MM.1S (cell line): ENCODE measurements at places on chromosomes 13 and 19.

- DNase-seq = no peak
Observed at GRCh38 chr13:38381890-38382289, 32.2 kb downstream of the UFM1 start.

GRCh38 chr13:82116422-82116989 is 1765.8 kb downstream of the SLITRK1 start:
- no peak for DNase-seq

GRCh38 chr13:73598020-73598712 is 536.0 kb downstream of the KLF12 start:
- no peak for DNase-seq

- DNase-seq = no peak
Observed at GRCh38 chr13:112760435-112760834, 70.6 kb downstream of the ATP11A start.

- DNase-seq = peak; percentile 87
Observed at GRCh38 chr19:43755256-43755801, 567 bp upstream of the SMG9 start.

- DNase-seq = peak; percentile 2
Observed at GRCh38 chr13:99059498-99060075, 81.7 kb upstream of the DOCK9 start.

DNA sequence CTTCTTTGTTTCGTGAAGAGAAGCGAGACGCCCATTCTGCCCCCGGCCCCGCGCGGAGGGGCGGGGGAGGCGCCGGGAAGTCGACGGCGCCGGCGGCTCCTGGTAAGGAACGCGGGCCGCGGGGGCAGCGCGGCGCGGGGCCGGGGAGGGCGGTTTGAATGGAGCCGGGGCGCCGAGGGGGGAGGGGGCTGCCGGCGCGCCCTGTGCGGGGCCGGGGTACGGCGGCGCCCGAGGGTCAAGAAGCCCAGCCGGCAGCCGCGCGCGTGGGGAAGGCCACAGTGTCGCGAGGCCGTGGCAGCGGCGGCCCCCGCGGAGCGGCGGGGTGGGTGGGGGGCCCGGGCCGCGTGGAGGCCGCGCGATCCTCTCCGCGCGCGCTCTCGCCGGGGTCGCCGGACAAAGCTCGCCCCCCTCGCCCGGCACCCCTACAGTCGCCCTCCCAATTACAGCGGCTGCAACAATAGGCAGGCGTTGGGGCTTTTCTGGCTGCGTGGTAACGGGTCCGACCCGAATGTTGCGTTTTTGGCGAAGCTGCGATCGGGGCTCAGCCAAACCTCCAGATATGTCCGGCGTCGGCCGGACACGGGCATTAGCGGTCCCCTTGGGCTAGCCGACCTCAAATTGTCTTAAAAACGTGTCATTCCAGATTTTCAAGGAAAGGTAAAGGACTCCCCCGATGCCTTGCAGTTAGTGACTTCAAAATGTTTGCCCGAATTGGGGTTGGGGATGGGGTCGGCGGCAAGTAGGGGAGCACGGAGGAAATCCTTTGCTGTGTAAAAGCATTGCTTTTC is 437 bp downstream of the SMARCA4 start:
- peak; percentile 32 for DNase-seq

DNA sequence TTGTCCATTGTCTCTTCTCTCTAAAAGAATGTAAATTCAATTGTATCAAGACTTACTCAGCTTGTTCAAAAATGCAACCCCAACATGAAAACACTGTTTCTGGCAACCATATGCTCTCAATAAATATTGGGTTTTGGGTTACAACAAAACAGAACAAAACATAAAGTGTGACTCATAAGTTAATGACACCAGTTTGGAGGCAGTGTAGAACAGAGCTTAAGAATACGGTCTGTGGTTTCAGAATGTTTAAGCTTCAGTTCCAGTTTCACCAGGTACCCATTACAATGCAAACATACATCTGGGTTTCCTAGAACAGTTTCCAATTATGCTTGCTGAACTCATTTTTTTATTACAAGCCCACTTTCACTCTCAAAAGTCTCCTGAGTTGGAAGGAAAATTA is 285.8 kb upstream of the PCDH9 start:
- DNase-seq = peak; percentile 71

GRCh38 chr13:20658451-20659040 is 45.0 kb upstream of the IL17D start:
- DNase-seq = no peak

DNA sequence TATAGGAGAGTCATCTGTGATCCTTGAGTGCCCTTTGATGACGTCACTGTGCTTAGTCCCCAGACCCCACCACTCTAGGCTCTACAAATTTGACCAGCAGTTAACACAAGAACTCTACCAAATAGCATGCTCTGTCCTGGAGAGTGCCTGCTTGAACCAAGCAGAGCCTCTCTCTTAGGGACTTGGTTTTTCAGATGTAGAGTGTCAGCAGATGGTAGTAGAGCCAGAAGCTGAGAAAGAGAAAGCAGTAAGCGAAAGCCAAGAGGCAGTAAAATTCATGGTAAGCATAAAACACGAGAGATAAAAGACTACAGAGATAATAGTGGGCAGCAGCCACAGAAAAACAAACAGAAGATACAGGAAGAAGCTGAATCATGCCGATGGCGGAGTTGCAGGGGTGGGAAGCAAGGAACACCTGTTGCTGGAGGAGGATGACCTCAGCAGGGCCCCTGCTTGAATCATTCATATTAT is 193.3 kb downstream of the SLC7A1 start:
- peak; percentile 11 for DNase-seq

DNA sequence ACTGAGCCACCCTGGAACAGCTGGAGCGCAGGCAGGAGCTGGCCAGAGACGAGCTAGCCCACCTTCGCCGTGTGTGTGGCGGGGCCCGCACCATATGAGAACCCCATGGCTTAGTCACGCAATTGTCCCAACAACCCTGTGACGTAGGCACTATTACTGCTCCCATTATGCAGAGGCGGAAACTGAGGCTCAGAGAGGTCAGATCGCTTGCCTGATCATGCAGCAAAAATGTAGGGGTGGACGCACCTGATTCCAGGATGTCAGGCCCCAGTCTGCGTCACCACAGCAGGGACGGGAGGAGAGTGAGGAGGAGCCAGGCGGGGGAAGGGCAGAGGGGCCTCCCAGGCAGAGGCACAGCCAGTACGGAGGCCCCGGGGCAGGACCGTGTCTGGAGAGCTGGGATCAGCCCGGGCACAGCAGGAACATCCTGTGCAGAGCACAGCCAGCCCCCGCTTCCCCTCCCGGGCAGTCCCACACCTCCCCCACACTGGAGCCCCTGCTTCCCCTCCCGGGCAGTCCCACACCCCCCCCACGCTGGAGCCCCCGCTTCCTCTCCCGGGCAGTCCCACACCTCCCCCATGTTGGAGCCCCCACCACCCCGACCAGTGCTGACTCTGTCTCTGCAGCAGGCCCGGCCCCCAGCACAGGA is 16.7 kb downstream of the PIP5K1C start:
- no peak for DNase-seq

- DNase-seq = no peak
Observed at GRCh38 chr13:102617697-102618350, 21.0 kb downstream of the TPP2 start.

- peak; percentile 16 for DNase-seq
Observed at GRCh38 chr19:57559008-57559403, 657 bp downstream of the ZNF550 start.

GRCh38 chr13:32116210-32116609 is 84.6 kb downstream of the FRY start:
- DNase-seq = no peak

GRCh38 chr19:27774827-27775226 is 1438.1 kb downstream of the UQCRFS1 start:
- DNase-seq = peak; percentile 45

GRCh38 chr19:33301144-33301899 is 1.0 kb downstream of the CEBPA start:
- DNase-seq = no peak
